Suppressor macrophage treated with lipopolysaccharide for 1 hour (primary cell): ENCODE measurements at places on chromosomes 7 and 10.

DNA sequence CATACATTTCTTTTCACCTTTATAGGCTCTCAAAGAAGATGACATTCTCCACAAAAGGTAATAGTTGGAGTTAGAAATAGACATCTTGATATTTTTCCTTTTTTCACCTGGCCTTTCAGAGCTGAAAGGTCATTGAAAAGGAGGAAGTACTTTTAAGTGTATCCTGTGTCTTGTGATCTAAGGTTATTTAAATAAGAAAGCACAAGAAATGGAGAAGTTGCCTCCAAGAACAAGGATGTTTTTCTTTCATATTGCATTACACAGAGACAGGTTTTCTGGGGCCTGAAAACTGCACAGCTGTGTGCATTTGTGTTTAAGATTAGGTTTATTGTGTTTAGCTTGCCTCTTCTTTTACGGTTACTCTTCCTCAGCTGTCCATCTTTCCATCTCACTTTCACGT is 103.4 kb upstream of the SEMA3D start:
- no peak for DNase-seq

- DNase-seq = no peak
Observed at GRCh38 chr10:102413053-102413705, 5.4 kb downstream of the PSD start.

DNA sequence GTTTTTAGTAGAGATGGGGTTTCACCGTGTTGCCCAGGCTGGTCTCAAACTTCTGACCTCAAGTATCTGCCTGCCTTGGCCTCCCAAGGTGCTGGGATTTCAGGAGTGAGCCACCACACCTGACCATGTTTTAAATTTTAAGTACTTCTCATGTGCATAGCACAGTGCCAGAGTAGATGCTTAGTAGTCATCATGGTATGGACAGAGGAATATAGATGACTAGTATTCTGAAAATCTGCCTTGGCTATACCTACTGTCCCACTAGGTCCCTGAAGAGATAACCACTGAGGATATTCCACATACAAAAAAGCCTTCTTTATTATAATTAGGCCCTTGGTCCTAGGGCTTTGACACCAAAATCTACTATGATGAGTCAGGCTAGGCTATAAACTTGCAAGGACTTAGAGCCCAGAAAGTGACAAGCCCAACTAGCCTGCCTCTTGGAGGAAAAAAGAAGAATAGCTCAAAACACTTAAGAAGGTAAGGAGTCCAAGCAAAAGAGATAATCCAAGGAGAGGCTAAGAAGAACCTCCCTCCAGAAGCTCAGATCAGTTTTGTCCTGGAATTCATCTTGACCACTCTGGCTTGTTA is 34.0 kb downstream of the LUC7L2 start:
- no peak for DNase-seq

GRCh38 chr10:122981066-122981464 is 864 bp downstream of the PSTK start:
- DNase-seq = peak; percentile 34

GRCh38 chr10:15843695-15844094 is 16.6 kb downstream of the MINDY3 start:
- DNase-seq = no peak

DNA sequence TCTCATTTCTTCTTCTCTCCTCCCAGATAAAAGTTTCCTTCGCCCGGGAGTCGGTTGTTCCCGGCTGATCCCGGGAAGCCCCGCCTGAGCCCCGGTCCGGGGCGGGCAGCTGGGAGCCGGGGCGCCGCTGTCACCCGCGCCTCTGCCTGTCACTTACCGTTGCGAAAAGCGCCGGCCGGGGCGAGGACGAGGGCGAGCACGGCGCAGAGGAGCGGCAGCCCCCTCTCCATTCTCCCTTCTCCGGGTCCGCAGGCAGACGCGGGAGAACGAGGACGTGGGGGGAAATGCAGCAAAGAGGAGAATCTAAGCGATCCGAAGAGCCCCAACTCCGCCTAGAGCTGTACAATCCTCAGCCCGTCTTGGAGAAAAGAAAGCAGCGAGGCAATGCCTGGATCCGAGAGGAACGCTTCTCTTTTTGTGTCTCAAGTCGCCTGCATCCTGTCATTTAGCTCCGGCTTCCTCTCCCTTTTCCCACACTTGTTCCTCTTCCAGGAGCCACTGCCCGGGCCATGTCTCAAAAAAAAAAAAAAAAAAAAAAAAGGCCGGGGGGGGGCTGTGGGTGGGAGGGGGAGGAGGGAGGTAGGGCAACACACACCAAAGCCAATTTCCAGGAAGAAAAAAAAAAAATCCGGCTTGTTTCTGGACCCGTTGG is at the start of gene NRP1:
NRP1 (minus strand) TSS at position 515 of the 652 bp plus-strand sequence; CDS start at position 230, 285 bp downstream.
- peak; percentile 71 for DNase-seq

GRCh38 chr7:41881331-41882130 is 178.6 kb upstream of the INHBA start:
- DNase-seq = peak; percentile 98

DNA sequence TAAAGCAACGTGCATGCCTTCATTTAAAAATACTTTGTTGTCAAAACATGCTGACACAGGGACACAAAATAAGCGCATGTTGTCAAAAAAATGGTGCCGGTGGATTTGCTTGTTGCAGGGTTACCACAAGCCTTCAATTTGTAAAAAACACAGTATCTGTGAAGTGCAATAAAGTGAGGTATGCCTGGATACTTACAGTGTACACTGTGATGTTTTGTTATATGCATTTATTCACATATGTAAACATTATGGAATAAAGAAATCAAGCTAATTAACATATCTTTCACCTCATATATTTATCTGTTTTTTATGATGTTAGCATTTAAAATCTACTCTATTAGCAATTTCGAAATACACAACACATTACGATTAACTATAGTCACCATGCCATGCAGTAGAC is 202.6 kb upstream of the FZD8 start:
- DNase-seq = no peak

DNA sequence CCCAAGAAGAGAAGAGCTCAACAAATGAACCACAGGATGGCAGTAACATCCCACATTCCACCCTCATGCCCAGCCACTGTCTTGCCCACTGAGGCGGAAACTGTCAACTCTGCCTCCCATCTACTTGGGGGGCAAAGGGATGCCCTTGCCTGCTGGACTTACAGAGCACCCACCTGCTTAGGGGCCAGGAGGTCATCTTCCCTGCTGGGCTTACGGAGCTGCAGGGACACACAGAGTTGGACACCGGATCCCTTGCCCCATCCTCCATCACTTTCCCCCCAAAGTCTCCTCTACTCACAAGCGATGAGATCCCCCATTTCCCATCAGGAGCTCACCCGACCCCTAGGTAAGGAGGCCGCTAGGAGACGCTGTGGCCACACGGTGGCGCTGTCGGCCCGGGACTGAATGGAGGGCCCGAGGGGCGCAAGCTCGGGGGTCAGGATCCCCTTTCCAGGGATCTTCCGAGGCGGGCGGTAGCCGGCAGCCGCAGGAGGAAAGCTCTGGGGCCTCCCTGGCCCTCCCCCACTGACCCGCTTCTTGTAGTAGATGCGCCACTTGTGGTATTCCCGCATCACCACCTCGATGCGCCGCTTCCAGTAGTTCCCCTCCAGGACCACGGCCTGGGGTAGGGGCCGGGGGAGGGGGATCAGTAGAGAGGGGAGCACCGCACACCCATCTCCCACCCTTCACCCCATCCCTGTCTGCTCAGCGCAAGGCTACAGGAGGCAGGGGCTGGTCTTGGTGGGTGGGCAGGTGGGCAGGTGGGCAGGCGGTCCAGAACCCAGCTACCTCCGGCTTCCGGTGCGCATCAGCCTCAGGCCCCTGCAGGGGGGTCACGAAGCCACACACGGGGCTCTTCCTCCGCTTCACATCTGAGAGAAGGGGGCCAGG is 17.3 kb downstream of the MLXIPL start:
- DNase-seq = peak; percentile 85

GRCh38 chr10:86536294-86536861 is 14.8 kb upstream of the WAPL start:
- DNase-seq = peak; percentile 21

DNA sequence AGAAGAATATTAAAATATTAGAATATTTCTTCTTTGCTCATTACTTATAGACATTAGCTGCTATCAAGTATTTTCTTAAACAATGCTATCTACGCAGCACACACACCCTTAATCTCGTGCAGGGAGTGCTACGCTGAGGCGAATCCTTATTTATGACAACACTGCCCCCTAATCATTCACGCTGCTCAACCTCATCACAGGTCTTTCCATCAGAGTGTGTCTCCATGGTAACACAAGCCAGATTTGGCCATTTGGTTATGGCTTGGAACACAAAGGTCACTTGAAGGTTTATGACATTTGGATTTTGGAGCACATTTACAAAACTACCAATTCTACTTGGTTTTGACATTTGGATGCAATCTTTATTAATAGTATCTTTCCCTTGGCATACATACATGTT is 45.4 kb upstream of the MYO3A start:
- DNase-seq = no peak

DNA sequence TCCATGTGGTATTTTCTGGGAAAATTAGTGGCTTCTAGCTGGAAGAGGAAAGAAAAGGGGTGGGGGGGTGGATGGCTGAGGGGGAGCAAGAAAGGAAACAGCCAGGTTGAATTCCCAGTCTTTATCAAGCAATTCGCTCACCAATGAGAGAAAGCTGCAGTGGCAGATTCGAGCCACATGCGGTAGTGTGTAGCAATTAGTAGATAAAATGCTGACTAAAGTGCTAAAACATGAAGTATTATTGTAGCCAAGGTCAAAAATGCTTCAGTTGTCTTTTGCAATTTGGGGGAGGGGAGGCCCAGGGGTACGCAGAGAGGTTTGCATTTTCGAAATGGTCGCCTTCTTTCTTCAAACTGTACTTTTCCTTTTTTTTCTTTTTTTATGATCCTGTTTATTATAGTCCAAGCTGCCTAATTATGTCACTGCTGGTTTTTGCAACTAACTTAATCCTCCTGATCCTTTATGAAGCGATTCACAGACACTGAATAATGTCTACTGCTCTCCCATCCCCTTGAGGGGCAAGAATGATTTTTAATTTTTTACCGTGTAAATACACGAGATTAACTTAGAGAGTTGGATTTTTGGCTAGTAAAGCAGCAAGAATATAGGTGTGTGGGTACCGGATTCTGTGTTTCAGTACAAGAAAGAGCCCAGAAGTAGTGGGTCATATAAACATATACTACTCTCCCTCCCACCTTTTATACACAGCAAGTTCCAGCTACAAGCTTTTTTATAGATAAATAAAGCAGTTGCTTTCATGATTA is 3.6 kb upstream of the ARID5B start:
- peak; percentile 63 for DNase-seq

DNA sequence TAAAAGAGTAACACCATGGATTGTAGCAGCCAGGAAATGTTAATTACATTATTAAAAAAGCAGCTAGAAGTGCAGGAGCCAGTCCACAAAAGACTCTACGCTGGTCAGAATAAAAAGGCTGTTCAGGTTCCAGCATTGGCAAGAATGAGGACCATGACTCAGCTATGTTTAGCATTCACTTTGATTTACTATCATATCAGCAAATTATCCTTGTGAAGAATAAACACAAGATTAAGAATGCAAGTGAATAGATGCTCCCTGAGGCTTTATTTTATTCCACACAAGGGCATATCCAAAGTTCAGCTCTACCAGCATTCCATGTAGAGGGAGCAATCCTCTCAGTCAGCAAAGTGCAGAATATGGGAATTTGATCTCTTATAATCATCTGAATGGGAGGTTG is 13.6 kb downstream of the DGKB start:
- DNase-seq = no peak
